Right atrium auricular region (tissue), 2 donors: ENCODE measurements at places on chromosomes 13 and 19. TPM values are rescaled to one million over a fixed set of nuclear protein-coding genes. Genes with fewer than 3 reads are reported as not detected.

DNA sequence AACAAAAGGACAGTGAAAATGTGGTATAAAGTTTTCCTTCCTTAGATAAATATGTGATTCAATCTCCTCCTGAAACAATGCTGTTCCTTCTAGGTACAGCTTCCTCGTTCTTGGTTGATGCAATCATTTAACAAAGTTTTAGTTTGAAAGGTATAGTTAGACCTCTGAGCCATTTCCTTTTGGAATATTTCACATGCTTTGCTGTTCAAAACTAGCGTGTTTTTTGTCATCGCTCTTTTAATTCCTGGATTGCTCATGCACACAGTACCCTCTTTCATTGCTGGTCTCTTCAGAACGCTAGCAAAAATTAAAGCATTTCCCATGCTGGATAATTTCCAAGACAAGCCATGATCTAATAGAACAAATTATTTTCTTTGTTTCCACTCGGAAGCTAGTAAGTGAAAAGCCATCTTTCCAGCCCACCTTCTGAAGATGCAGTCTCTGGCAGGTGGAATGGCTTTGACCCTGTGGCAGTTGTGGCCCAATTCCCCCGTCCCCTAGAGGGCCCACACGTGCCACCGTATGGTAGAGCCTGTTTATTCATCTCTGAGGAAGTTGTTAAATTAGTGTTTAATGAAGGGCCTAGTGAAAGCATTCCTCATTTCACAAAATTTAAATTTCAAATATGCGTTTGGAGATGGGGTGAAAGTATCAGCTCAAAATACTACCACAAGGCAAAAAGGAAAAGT is 1040.6 kb upstream of the SLC10A2 start:
- no peaks in the 10 kb centered on the region for H3K27me3 ChIP-seq
- no peak overlapping the region for H3K27ac ChIP-seq
- H3K4me1 ChIP-seq = no peaks in the 10 kb centered on the region
- no peak overlapping the region for H3K4me3 ChIP-seq
- no peaks in the 10 kb centered on the region for H3K36me3 ChIP-seq

DNA sequence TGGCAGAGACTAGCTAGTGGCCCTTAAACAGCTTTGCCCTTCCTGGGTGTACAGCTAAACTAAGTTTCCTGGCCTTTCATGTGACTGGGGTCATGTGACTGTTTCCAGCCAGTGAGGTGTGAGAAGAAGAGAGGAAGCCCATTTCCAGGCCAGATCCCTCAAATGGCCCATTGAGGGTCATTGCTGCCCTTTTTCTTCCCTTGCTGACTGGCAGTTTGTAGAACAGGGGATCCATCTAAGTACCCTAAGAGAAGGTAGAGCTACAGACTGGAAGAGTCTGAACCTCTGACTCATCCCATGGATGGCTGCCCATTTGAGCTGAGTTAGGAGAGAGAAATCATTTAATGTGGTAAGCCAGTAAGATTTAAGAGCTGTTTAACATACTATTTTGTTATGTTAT is 2.8 kb downstream of the SWSAP1 start:
- peak overlapping the region; percentile 30 for H3K27ac ChIP-seq
- H3K4me3 ChIP-seq = no peak overlapping the region
- peaks cover 49% of the 10 kb centered on the region for H3K4me1 ChIP-seq
- H3K36me3 ChIP-seq = no peaks in the 10 kb centered on the region
- DNase-seq = no peak

- no peak for DNase-seq
- no peak overlapping the region for H3K4me3 ChIP-seq
- H3K4me1 ChIP-seq = no peaks in the 10 kb centered on the region
Observed at GRCh38 chr19:6216996-6217751, 62.6 kb downstream of the MLLT1 start.

DNA sequence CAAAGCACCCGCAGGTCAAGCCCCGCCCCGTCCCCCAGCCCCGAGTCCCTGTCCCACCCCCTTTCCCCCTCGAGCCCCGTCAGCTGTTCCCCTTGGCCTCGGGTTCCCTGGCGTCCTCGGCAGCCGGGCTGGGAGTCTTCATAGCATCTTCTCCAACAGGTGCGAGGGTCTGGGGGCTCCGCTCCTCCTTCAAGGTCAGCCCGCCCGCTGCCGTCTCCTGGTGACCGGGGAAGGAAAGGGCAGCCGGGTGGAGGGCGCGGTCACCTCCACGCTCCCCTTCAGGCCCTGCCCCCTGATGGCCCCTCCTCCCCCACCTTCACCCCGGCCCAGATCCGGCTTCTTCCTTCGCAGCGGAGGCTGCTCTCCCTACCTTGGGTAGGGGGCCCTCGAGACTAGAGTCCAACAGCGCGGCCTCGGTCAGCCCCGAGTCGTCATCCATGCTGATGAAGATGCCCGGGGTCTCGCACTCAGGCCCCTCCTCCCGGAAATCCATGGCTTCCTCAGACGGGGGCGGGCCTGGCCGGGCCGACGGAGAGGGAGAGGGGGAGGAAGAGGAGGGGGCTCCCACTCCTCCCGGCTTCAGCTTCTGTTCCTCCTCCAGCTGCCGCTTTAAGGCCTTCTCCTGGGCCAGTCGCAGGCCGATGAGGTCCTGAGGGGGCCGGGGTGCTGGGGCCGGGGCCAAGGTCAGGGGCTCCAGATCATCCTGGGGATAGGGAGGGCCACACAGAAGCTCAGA is 541 bp upstream of the RSPH6A start:
- peak overlapping the region; percentile 55 for H3K27ac ChIP-seq
- no peak for DNase-seq
- peak overlapping the region; percentile 55 for H3K4me3 ChIP-seq
- peaks cover 26% of the 10 kb centered on the region for H3K4me1 ChIP-seq

DNA sequence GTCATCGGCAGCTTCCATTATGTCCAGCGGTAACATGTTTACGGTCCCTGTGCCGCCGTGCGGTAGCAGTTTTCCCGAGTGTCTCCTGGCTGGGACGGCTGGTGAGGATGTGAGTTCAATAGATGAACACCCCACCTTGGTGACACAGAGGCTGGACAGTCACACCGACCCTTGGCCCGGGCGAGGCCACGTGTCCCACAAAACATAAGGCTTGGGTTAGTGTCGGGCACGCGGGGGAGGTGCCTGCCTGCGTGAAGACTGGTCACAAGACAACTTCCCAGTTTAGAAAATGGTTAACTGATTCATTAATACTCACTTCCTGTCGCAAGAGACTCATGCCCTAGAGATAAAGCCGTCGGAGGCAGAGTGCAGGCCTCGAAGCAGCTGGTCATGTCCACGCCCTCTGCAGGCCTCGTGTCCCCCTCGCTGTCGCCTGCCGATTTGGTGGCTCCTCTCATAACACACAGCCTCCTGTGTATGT is 17.2 kb downstream of the RASA3 start:
- H3K27ac ChIP-seq = no peak overlapping the region
- H3K27me3 ChIP-seq = no peaks in the 10 kb centered on the region
- no peak overlapping the region for H3K4me3 ChIP-seq
- H3K4me1 ChIP-seq = peaks cover 34% of the 10 kb centered on the region
- H3K36me3 ChIP-seq = no peaks in the 10 kb centered on the region

- H3K4me1 ChIP-seq = no peaks in the 10 kb centered on the region
- H3K36me3 ChIP-seq = no peaks in the 10 kb centered on the region
- DNase-seq = peak; percentile 47
- H3K27me3 ChIP-seq = no peaks in the 10 kb centered on the region
- H3K27ac ChIP-seq = no peak overlapping the region
- no peak overlapping the region for H3K4me3 ChIP-seq
Observed at GRCh38 chr19:31256593-31256960, 92.7 kb downstream of the TSHZ3 start.

DNA sequence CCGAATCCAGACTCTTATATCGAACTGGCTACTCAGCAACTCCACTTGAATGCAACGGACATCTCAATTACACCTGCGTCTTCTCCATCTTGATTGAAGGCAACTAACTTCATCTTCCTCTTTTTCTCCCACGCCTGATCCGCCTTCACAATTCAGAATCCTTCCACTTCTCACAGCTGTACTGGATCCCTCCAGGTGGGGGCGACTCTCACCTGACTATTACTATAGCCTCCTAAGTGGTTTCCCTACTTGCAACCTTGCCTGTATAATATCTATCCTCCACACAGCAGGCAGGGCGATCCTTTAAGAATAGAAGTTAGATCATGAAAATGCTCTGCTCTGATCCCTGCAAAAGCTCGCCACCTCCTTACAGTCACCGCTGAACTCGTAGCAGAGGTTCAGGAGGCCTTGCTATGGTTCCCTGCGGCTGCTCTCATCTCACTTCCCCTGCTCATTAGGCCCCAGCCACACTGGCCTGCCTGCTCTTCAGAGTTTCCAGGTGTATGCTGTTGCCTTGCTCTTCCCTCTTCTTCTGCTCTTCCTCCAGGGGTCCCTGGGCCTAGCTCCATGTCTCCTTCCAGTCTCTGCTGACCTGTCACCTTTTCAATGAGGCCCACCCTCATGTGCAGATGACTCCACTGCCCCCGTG is 31.9 kb downstream of the RFXAP start:
- H3K27ac ChIP-seq = no peak overlapping the region
- H3K4me1 ChIP-seq = no peaks in the 10 kb centered on the region

- H3K4me3 ChIP-seq = no peak overlapping the region
- H3K27me3 ChIP-seq = no peaks in the 10 kb centered on the region
- no peak for DNase-seq
- no peaks in the 10 kb centered on the region for H3K4me1 ChIP-seq
- H3K27ac ChIP-seq = no peak overlapping the region
- no peaks in the 10 kb centered on the region for H3K36me3 ChIP-seq
Observed at GRCh38 chr19:45752639-45753038, 16.4 kb downstream of the SIX5 start.

DNA sequence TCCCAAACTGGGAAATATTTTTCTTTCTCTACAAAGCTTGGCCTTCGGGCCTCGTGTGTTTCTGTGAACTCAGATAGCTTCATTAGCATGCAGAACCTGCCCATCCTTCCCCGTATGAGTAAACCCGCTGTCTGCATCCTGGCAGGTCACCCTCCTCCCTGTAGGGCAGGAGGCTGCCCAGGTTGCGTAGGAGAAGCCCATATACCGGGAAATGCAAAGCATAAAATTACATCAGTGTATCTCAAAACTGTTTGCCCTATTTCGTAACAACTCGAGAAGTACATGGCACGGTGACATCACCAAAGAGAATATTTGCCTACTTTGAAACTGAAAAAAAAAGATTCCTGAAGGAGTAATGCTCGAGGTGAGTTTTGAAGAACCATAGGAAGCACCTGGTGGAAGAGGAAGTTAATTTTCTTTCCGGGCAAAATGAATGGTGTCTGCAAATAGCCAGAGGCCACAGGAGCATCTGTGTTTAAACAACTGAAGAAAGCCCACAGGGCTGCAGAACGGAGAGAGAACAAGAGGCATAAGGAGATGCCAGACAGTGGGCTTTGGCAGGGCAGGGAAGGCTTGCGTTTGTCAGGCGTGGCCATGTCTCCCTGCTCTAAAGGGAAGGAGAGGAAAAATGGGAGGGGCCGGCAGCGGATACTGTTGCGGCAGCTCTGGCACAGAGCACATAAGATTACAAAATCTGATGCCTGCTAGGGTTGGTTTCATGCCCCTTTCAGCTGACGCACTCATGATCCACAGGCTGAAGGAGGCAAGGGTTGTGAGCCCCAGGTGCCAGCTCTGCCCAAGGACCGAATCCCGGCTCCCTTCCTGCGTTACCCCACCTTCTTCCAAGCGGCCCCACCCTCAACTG is 81.4 kb downstream of the IRS2 start:
- no peak overlapping the region for H3K4me3 ChIP-seq
- no peaks in the 10 kb centered on the region for H3K27me3 ChIP-seq
- peak overlapping the region; percentile 27 for H3K27ac ChIP-seq
- H3K36me3 ChIP-seq = no peaks in the 10 kb centered on the region

GRCh38 chr19:19642506-19643157 is 825 bp downstream of the GMIP start:
- peaks cover 10% of the 10 kb centered on the region for H3K4me1 ChIP-seq
- DNase-seq = no peak
- H3K27ac ChIP-seq = peak overlapping the region; percentile 75
- peaks cover 30% of the 10 kb centered on the region for H3K36me3 ChIP-seq
- no peaks in the 10 kb centered on the region for H3K27me3 ChIP-seq

DNA sequence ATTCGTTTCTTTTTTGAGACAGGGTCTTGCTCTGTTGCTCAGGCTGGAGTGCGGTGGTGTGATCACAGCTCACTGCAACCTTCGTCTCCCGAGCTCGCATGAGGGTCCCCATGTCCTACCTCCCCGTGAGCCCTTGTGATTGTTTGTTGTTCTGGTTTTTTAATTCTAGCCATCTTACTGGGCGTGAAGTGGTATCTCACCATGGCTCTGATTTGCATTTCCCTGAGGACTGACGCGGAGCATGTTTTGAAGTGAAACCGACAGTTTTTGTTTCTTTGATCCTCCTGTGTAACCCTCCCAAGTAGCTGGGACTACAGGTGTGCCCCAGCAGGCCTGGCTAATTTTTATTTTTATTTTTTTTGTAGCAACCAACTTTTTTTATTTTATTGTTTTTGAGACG is 21.7 kb downstream of the GNG7 start:
- DNase-seq = no peak
- H3K27ac ChIP-seq = no peak overlapping the region
- H3K4me3 ChIP-seq = no peak overlapping the region
- H3K36me3 ChIP-seq = no peaks in the 10 kb centered on the region

GRCh38 chr13:62906896-62907295 is 1491.2 kb upstream of the PCDH20 start:
- DNase-seq = no peak
- H3K4me1 ChIP-seq = no peaks in the 10 kb centered on the region
- H3K4me3 ChIP-seq = no peak overlapping the region
- no peaks in the 10 kb centered on the region for H3K27me3 ChIP-seq
- H3K27ac ChIP-seq = no peak overlapping the region

- H3K27ac ChIP-seq = no peak overlapping the region
- no peak overlapping the region for H3K4me3 ChIP-seq
- H3K27me3 ChIP-seq = no peaks in the 10 kb centered on the region
- no peak for DNase-seq
- H3K4me1 ChIP-seq = no peaks in the 10 kb centered on the region
Observed at GRCh38 chr13:33008946-33009722, 7.1 kb upstream of the KL start.

GRCh38 chr19:38455031-38455430 is 21.5 kb downstream of the RYR1 start:
- H3K27ac ChIP-seq = no peak overlapping the region
- no peaks in the 10 kb centered on the region for H3K36me3 ChIP-seq
- DNase-seq = no peak
- no peaks in the 10 kb centered on the region for H3K27me3 ChIP-seq
- no peak overlapping the region for H3K4me3 ChIP-seq

DNA sequence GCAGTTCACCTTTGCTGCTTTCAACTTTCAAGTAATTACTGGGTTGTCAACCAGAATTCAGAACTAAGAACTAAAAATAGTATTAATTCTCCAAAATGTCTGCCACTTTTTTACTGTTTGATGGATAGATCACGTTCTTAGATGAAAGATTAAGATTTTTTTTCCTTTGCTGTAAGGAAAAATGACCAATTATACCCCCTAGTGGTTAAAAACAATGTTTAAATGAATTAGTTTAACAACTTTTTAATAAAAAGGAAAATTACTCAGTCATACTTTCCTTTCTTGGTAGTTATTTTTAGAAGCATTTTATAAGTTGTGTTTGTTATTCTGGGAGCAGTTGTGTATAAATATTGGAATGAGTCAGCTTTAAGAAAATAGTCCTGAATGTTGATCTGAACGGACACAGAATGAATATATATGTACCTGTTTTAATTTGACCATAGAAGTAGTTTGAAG is 4.6 kb downstream of the TM9SF2 start:
- no peak for DNase-seq
- H3K36me3 ChIP-seq = no peaks in the 10 kb centered on the region
- peaks cover 47% of the 10 kb centered on the region for H3K4me1 ChIP-seq
- H3K27me3 ChIP-seq = no peaks in the 10 kb centered on the region
- no peak overlapping the region for H3K27ac ChIP-seq

Gene ZNF181
- 20.1 TPM for total RNA-seq

Gene IRGC
- not detected for total RNA-seq

Gene ERICH4
- not detected for total RNA-seq

Gene LYPD3
- total RNA-seq = 0.90 TPM

Gene GGACT
- 1.4 TPM for total RNA-seq

Gene IL4I1
- not detected for total RNA-seq

Gene ZNF99
- 0.11 TPM for total RNA-seq

Gene C2CD4C
- total RNA-seq = 0.26 TPM
